ENCODE measurements at places on chromosomes 2 and 18.

DNA sequence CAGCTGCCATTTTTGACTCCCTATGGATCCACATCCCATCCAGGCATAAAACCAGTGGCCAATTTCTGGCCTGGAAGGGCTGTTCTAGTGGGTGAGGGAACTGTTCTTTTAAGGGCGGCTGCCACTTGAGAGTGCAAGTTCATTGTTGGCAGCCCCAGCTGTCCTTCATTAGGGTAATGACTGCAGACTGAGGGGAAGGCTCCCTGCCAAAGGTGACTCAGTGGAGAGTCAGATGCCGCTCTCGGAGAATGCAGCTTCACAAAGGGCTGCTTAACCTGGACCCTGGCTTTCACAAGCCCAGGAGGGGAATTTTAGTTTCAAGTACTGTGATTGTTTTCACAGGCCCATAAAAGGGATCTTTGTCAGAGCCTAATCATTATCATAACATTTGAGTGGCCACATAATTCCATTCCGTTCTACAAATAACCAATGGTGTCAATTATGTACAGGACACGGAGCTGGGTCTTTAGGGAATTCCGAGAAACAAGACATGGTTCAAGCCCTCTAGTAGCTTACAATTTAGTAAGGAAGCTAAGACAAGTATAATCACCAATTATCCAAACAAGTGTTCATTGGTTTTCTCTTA, 235.7 kb downstream of the CDCA7 start:
- no peak overlapping the region for H3K4me3 ChIP-seq
- no peak for DNase-seq
- no peaks in the 10 kb centered on the region for H3K36me3 ChIP-seq
- H3K27me3 ChIP-seq, result peaks cover 43% of the 10 kb centered on the region

GRCh38 chr2:54772110-54772509, 48.6 kb downstream of the EML6 start:
- H3K4me3 ChIP-seq, result no peak overlapping the region
- DNase-seq, result no peak
- no peaks in the 10 kb centered on the region for H3K4me1 ChIP-seq
- no peak overlapping the region for H3K27ac ChIP-seq
- H3K36me3 ChIP-seq, result peaks cover 2% of the 10 kb centered on the region

DNA sequence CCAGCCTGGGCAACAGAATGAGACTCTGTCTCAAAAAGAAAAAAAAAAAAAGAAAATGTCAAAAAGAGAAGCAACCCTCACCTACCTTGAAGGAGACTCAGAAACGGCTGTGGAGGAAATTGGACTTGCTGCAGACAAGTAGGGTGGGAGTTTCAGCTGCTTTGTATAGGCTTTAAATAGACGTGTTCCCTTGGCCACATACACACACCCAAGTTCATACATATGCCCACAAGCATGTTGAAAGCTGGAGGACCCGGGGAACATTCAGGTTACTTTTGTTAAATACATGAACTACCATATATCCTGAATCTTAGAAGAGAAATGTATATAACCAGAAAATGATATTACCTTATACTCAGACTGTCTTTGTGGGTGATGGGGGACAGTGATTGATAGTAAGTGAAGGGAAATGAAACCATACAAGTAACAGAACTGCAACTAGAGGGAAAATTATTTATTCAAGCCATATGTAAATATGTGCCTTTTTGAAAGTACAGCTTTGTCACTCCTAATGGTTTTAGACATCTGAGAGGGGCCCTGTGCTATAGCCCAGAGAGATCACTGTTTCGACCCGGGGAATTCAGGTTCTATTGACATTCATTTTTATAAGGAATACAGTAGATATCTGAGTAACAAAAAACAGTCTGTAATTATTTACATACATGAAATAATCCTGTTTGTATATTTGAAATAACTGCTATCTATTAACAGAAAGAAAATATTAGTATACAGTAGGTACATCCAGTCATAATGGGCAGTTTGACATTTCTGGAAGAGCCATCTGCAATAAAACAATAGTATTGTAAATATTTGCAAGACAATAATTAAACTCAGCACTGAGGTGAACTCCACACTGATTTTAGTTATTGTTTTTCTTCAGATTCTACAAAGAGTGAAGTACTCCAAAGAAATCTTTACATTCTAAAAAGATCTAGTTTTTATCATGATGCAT, 48.0 kb upstream of the TGIF1 start:
- DNase-seq, result no peak
- peaks cover 2% of the 10 kb centered on the region for H3K36me3 ChIP-seq
- H3K27ac ChIP-seq, result no peak overlapping the region
- peaks cover 4% of the 10 kb centered on the region for H3K27me3 ChIP-seq
- H3K4me3 ChIP-seq, result no peak overlapping the region

DNA sequence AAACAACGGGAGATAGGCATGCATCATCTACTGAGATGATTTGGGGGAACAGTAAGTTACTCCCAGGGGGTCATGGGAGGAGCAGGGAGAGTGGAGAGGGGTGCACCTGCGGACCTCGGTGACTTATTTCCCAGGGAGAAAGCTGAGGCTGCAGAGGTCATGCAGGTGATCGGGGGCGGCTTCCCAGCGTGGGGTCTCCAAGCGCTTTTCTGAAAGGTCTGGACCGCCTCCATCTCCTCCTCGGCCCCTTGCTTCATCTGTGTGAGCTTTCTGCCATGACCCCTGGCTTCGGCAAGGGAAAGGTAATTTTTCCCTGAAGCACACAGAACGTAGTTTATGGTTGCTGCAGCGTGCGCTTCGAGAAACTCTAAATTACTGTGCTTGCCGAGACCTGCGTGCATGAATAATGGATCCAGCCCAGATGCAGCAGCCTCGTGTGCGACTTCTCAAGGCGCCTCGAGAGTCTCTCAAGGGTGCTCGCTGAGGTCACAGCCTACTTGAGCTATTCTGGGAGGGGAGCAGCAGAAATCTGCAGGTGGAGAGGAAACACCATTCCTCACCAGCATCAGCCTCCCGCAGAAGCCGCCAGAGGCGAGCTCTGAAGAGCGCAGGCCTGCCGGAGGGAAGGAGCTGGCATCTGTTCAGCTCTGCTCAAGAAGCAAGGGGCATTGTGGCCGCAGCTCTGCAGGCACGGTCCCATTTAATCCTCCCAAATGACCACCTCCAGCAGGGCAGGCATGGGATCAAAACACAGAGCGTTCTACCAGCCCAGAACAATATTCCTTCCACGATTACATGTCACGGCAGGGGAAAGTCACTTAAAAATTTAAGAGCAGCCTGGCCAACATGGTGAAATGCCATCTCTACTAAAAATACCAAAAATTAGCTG, 308.4 kb upstream of the MYT1L start:
- H3K36me3 ChIP-seq, result no peaks in the 10 kb centered on the region
- H3K27ac ChIP-seq, result no peak overlapping the region
- H3K27me3 ChIP-seq, result peaks cover 9% of the 10 kb centered on the region
- DNase-seq, result no peak
- peaks cover 5% of the 10 kb centered on the region for H3K4me1 ChIP-seq
- H3K4me3 ChIP-seq, result no peak overlapping the region

- H3K27me3 ChIP-seq, result no peaks in the 10 kb centered on the region
- no peak overlapping the region for H3K4me3 ChIP-seq
- H3K27ac ChIP-seq, result no peak overlapping the region
These were observed 50.5 kb downstream of the RAB27B start for GRCh38 chr18:54878659-54879358.

DNA sequence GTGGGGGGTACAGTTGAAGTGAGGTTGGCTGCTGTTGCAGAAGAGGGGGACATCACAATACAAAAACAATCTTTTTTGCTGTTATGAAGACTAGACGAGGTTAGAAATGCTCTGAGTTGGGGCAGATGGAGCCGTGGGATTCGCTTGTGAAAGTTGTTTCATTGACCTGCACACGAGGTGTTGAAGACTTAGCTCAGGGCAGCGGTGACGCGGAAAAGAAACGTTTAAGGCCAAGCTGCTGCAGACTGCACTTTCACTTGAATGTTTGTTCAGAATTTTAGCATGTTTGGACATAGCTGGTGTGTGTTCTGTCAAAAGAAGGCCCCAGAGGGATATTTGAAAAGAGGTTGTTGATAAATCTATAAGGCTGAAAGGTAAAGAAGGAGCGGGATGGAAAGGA, 46.3 kb downstream of the MTCL1 start:
- H3K27ac ChIP-seq, result no peak overlapping the region
- no peak overlapping the region for H3K4me3 ChIP-seq
- peaks cover 24% of the 10 kb centered on the region for H3K4me1 ChIP-seq
- no peaks in the 10 kb centered on the region for H3K36me3 ChIP-seq
- H3K27me3 ChIP-seq, result no peaks in the 10 kb centered on the region
- DNase-seq, result no peak

DNA sequence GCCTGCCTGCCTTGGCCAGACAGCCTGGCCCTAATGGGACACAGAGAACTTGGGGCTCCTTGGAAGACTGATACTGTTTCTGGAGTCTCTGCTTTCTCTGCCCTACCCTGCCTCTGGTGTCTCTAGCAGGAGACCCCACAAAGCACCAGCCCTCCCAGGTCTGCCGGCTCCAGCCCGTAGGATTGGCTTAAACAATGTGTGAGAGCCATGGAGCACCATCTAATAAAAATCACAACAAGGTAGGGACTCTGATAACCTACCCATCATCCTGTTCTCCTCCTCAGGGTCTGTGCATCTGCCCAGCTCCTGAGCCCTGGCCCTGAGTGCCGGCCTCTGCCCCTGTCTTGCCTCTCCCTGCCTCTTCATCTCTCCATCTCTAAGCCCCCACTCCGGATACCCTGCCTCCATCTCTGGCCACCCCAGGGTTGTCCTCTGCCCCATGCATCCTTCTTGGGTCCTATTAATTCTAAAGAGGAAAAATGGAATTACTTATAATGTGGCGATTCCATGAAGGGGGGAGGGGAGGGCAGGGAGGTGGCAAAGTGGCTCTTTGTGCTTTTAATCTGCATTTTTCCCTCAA, 1.2 kb upstream of the ECEL1 start:
- DNase-seq, result no peak
- H3K36me3 ChIP-seq, result peaks cover 4% of the 10 kb centered on the region

GRCh38 chr2:237923481-237924163, 43.2 kb upstream of the UBE2F start:
- H3K27me3 ChIP-seq, result no peaks in the 10 kb centered on the region
- peak; percentile 77 for DNase-seq
- peak overlapping the region; percentile 24 for H3K27ac ChIP-seq
- H3K4me3 ChIP-seq, result peak overlapping the region; percentile 23
- H3K36me3 ChIP-seq, result peaks cover 4% of the 10 kb centered on the region
- peaks cover 14% of the 10 kb centered on the region for H3K4me1 ChIP-seq

GRCh38 chr2:225270861-225271260, 128.6 kb upstream of the NYAP2 start:
- H3K36me3 ChIP-seq, result no peaks in the 10 kb centered on the region
- no peak overlapping the region for H3K4me3 ChIP-seq
- no peaks in the 10 kb centered on the region for H3K4me1 ChIP-seq

GRCh38 chr2:228469721-228470120, 288.2 kb upstream of the SPHKAP start:
- H3K27ac ChIP-seq, result no peak overlapping the region
- no peak overlapping the region for H3K4me3 ChIP-seq
- no peaks in the 10 kb centered on the region for H3K36me3 ChIP-seq
- no peaks in the 10 kb centered on the region for H3K27me3 ChIP-seq
- no peak for DNase-seq

Data from central memory CD8-positive, alpha-beta T cell (primary cell).